EH (cell line): ENCODE measurements at places on chromosomes 6 and 20.

- no peak for DNase-seq
Measured at GRCh38 chr6:94510877-94511276, 1066.5 kb upstream of the MANEA start.

- DNase-seq, result peak; percentile 97
Measured at GRCh38 chr6:13234130-13234529, 94.2 kb downstream of the TBC1D7 start.

DNA sequence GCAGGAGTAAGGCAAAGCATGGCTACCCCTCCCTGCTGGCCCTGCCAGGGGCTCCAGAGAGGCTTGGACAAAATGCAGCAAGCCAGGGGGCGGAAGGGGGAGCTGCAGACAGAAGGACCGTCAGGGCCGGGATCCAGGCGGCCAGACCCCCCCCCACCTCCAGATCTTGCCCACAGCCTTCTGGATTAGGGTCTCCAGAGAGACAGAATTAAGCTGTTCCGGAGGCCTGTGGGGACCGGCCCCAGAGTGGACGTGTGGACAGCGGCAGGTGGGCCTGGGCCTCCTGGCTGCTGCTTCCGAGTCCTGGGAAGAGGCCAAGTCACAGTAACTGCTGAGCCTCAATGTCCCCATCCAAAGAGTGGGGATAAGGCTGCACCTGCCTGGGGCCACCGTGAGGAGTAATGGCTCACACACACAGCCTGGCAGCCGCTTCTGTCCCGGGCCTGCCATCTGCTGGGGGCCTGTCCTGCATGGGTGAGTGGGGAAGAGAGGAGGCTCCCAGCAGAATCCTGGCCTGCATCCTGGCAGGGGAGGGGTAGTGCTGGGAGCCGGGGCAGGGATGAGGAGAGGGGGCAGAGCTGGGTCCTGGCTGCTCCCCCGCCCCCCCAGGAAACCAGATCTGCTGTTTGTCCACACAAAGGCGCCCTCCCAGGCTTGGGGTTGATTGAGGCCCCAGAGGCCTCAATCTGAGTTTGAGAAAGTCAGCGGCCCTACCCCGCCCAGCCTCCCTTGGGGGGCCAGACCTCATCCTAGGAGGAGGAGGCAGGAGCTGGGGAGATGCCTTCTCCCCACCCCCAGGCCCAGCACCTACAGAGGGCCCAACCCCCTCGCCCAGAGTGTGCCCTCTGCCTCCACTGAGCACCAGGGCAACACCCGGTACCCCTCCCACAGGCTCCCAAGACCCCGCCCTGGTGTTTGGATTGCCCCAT lies 3.9 kb downstream of the LAMA5 start:
- DNase-seq, result no peak

DNA sequence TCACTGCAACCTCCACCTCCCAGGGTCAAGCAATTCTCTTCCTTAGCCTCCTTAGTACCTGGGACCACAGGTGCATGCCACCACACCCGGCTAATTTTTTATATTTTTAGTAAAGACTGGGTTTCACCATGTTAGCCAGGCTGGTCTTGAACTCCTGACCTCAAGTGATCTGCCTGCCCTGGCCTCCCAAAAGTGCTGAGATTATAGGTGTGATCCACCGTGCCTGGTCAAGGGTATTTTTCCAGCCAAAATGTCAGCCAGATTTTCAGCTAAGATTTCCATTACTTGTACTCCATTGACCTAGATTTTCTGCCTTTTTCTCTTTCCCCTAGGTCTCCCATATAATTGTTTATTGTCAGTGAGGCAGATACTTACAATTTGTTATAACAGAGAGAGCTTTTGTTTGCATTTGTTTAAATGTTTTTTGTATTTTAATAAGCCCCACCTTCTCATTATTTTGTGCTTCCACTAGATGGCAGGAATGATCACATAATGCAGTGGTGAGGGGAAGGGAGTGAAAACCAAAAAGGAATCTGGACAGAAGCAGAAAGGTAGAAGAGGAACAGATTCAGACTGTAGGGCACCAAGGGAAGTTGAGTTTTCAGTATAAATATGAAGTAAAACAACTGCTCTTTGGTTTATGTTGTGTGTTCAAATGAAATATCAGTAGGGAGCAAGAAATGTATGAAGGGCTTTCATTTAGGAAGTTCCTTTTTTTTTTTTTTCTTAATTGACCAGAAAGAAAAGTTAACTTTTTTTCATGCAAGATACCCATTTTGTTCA lies 29.7 kb downstream of the RPF2 start:
- DNase-seq, result peak; percentile 53

DNA sequence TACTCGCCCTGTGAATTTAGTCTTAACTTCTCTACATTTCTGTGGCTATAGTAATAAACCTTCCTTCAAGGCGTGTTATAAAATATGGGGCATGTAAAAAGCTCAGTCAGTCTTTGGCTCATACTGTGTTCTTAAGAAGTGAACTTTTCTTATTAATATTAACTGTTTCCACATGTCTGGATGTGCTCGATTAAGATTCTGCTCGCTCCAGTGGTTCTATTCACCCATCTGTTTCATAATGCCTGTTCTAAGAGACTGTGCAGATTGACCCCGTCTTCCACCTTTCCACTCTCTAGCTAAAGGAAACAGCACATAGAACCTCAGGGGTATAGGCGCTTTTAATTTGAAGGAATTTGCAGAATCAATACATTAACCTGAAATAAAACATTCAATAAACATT lies 99.9 kb downstream of the L3MBTL3 start:
- no peak for DNase-seq

DNA sequence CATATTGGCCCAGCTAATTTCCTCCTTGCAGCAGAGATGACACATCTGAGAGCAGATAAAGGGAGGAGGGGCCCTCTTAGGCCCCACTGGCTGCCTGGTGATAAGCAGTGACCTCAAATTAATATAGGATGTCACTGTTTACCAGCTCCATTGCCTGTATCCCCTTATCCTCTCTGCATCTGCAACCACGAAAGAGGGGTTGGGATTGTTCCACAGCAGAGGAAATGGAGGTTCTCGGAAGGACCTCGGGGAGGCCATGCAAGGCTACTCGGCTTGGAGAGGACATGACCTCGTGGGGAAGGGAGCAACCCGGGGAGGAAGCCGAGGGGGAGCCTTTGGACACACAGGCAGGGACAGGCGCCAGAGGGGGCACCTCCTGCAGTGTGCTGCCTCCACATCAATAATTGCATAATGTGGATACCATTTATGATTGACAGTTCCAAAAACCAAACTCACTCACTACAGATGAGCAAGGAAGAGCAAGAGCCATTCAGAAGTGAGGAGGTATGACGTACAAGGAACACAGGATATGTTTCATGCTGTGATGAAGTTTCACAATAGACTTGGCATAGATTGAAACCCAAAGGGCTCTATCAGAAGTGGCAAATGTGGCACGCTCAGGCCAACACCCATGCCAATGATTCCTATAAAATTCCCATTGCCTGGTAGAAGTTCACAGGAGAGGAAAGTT lies 177.2 kb upstream of the RNF24 start:
- peak; percentile 11 for DNase-seq

GRCh38 chr20:33725607-33726264 lies 5.6 kb upstream of the PXMP4 start:
- peak; percentile 18 for DNase-seq

GRCh38 chr20:10221021-10221420 lies 2.4 kb downstream of the SNAP25 start:
- DNase-seq, result no peak

- DNase-seq, result peak; percentile 44
Measured at GRCh38 chr20:41081276-41081814, 52.7 kb downstream of the TOP1 start.

- no peak for DNase-seq
Measured at GRCh38 chr6:85580118-85580877, 13.4 kb downstream of the SNX14 start.

- DNase-seq, result peak; percentile 80
Measured at GRCh38 chr6:26232940-26233648, 131.9 kb upstream of the BTN3A2 start.

- DNase-seq, result peak; percentile 70
Measured at GRCh38 chr20:49559411-49560081, 8.4 kb downstream of the PTGIS start.

DNA sequence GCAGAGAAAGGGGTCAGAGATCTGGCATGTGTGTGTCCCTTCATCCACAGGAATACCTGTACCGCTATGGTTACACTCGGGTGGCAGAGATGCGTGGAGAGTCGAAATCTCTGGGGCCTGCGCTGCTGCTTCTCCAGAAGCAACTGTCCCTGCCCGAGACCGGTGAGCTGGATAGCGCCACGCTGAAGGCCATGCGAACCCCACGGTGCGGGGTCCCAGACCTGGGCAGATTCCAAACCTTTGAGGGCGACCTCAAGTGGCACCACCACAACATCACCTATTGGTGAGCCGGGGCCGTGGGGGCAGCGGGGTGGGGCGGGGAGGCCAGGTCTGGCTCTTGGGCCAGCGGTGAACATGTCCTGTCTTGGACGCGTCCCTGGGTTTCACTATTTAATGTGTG lies 1.1 kb downstream of the MMP9 start:
- no peak for DNase-seq

GRCh38 chr6:29666826-29667130 lies 9.9 kb downstream of the MOG start:
- DNase-seq, result no peak

GRCh38 chr6:1103945-1104623 lies 207.8 kb upstream of the FOXQ1 start:
- peak; percentile 60 for DNase-seq

DNA sequence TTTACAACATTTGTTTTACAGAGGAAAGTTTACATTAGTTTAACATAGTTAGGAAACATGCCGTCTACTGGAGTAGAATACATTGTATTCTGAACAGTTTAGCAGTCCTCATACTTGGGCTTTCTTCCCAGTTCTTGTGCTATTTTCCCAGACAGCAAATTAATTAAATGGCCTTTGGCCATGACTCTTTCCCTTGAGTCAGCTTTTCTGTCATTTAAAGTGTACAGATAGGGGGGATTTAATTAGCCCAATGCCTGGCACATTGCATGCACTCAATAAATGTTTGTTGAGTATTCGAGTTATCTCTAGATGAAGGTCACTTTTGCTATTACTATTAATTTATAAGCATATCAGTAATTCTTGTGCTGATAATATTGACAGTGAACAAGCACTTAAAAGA lies 1.6 kb downstream of the TMEM244 start:
- peak; percentile 77 for DNase-seq

DNA sequence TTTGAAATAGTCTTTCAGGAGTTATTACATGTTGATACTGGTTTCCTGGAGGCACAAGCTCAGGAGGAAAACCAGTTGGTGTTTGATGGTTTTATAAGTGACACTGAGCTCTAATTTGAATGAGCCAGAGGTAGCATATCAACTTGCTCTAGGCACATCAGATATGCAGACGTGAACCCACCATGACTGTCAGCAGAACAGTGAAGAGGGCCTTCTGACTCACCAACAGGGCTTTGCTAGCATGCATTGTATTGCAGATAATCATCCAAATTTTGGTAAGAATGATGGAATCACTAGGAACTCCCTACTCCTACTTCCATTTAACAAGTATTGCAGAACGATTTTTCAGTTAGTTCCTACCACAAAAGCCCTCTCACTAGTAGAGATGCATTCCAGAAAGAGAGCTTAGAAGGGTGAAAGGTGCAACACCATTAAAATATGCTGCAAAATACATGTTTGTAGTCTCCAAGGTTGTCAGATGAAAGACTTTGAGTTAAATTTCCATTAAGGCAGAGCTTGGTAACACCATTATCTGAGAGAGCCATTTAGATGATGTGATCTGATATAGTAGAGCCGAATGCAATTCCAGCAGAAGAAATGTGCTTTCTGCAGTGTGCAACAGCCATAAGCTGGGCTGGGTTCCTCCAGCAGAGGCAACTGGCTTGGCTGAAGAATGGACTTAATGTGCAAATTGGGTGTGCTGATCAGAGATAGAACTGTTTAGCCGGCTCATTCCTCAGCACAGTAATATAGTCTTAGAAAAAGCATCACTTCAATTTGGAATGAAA lies 968.7 kb upstream of the ADGRB3 start:
- DNase-seq, result no peak

- no peak for DNase-seq
Measured at GRCh38 chr6:12047304-12047703, 35.2 kb downstream of the HIVEP1 start.

GRCh38 chr20:45470262-45470931 lies 844 bp downstream of the WFDC2 start:
- no peak for DNase-seq

- no peak for DNase-seq
Measured at GRCh38 chr6:44097782-44098317, 29.4 kb downstream of the MRPL14 start.

DNA sequence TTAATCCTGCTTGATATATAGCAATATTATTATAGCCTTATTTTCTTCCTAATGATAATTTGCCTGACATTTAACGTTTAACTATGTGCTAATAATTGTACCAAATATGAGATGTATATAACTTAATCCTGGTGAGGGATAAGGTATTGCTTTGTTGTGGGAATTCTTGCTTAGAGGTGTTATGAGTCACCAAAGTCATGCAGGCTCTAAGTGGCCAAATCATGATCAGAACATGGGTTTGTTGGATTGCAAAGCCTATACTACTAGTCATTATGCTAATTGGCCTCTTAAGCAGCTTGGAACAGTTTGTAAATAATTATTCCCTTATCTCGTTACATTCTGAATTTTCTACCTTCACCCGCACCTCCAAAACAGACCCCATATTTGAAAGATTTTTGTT lies 21.9 kb upstream of the C6orf141 start:
- no peak for DNase-seq

DNA sequence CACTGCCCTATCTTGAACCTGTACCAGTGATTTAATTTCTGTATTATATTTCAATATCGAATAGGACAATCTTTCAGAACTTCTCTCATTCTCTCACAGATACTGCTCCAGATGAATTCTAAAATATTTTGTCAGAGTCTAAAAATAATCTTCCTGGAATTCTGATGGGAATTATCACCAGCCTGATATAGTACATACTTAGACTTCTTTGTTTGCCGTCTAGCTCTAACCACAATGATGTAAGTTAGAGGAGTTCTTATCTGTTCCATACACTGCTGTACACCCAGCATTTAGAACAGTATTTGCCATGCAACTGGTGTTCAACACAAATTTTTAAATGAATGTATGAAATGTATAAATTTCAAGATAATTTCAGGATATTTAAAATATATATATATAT lies 1.3 kb upstream of the HUS1B start:
- DNase-seq, result peak; percentile 84

- no peak for DNase-seq
Measured at GRCh38 chr6:159095616-159096015, 50.8 kb upstream of the TAGAP start.

- DNase-seq, result no peak
Measured at GRCh38 chr6:56026455-56027180, 151.2 kb upstream of the BMP5 start.
